ENCODE measurements at places on chromosomes 16 and 17. TPM values are rescaled to one million over a fixed set of nuclear protein-coding genes. Genes with fewer than 3 reads are reported as not detected.

TUBG1 gene
- total RNA-seq: 9.7 TPM

GRCh38 chr17:34306466-34306865, 12.8 kb upstream of the CCL8 start:
- DNase-seq: no peak

- DNase-seq: no peak
Observed at GRCh38 chr17:1957037-1957436, 68.1 kb downstream of the RTN4RL1 start.

GRCh38 chr17:63827801-63828221, 348 bp upstream of the FTSJ3 start:
- no peak for DNase-seq

RHOT1 gene
- 93.3 TPM for total RNA-seq
